Activated naive CD8-positive, alpha-beta T cell treated with anti-CD3 and anti-CD28 coated beads, Interleukin-2, amount 50 U/mL, for 16 hours (primary cell): ENCODE measurements at places on chromosomes 2 and 18.

- no peak for DNase-seq
Measured at GRCh38 chr2:165294912-165295311, 55.7 kb downstream of the SCN2A start.

- no peak for DNase-seq
Measured at GRCh38 chr18:66271962-66272361, 331.9 kb downstream of the CDH19 start.

DNA sequence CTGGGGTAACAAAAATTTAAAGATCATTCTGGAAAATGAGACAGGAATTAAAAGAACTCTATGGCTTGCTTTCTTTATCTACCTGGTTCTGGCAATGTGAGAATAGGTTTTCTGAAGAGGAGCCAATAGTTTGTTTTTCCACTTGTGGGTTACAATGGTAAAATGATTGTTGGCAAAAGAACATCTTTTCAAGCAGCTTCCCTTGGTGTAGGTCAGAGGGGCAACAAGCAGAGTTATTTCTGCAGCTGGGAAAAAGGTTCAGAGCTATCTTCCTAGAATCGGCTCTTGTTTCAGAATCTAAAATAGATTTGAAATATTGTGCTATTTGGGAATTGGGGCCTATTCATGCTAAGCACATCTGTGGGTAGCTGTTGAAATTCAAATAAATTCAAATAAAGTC is 11.5 kb upstream of the TSPYL6 start:
- no peak for DNase-seq

DNA sequence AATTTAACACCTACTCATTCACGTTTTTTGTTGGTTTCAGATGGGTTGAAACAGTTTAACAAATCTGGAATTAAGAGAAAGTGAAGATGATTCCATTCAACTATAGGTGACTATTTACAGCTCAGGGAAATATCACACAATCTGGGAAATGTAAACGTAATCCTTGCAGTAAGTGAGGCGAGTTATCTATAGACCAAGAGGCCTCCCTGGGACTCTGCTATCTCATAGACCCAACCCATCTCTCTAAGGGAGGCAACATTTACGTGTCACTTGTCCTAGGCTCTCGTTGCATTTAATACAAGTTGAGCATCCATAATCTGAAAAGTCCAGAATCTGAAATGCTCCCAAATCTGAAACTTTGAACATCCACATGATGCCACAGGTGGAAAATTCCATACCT is 2.0 kb upstream of the MOB4 start:
- DNase-seq, result no peak

DNA sequence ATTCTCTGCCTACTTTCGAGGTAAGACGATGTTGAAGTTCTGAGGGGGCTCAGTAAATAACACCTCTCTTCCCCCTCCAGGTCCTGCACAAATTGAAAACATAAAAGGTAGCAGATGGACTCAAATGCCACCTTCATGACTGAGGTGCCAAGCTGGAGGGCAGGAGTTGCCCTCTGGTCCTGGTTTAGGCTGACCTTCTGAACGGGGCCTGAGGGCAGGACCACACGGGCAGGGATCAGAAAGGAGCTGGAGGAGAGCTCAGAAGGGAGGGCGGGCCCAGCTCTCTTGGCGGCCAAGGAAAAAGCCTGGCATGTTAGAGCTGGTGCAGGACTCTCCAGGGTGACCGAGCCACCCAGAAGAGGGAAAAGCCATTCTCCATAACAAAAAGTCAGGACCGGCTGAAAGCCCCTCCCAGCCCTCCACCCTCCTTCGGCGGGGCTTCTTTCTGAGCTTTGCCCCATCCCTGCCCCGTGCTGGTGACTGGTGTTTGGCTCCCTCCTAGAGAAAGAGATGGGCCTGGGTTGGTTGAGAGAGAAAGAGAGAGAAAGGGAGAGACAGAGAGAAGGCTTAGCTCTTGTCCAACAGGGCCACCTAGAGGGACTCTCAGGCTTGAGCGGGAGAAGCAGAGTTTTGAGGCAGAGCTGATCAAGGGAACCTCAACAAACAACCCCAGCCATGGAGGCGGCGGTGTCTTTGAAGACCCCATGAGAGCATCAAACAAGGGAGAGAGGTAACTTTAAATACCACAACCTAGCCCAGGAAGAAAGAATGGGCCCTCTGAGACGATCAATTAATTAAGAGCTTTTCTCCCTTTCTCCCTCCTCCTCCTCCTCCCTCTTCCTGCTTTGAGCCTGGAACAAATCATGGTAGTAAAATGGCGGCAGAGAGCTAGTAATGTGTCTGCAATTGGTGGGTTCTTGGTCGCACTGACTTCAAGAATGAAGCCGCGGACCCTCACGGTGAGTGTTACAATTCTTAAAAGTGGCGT is 50.8 kb downstream of the WIPF1 start:
- DNase-seq, result no peak

DNA sequence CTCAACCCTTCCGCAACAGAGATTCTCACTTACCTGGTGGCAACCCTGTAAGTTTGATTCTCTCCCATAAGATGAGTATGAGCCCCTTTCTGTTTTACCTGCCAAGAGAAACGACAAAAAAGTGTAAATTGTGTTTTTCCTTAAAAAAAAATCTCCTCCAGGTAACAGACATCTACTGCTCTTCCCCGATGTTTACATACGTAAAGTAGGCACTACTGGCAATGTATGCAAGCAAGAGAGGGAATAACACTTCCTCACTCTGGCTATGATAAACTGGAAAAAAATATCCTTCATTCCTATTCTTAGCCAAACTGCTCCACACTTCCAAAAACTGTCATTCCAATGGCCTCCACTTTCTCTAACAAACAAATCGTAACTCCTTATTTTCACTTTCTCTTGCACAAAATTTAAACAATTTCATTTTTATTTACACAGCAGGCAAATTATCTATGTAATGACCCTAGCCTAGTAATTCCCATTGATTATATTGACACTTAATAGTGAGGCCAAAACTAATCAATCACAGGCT is 184.5 kb downstream of the TCF4 start:
- no peak for DNase-seq

DNA sequence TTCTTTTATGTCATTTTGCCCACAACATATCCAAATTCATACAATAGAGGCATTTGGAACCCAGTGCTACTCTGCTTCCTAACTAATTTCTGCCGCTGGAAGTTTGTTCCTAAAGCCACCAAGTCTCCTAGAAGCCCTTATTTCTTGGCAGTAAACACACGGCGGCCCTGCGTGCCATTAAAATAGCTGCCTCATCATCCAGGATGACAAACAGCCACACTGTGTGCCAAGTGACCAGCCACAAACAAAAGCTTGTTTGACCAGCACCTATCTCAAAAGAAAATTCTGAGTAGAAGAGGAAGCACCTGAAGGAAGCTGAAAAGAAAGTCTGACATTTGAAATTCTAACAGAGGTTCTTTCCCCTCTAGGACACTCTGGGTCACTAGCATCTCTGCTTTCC is 64.2 kb downstream of the BCL11A start:
- no peak for DNase-seq

- no peak for DNase-seq
Measured at GRCh38 chr2:31893094-31893493, 117.7 kb downstream of the MEMO1 start.

GRCh38 chr18:70386582-70386981 is 97.7 kb downstream of the SOCS6 start:
- DNase-seq, result no peak

DNA sequence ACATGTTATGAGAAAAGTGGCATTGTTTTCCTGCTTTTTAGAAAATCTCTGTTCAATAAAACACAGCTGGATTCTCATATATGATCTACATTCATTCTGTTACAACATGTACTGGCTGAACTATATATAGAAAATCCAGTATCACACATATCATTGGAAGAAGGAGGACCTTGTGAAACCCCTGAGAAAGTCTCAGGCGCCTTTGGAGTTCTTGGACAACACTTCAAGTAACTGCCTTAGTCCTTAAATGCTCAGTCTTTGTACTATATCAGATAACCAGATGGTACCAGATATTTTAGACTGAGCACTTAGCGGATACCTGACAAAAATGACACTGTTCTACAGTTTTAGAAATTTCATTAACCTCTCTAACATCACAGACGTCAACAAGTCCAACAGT is 72.2 kb downstream of the ACVR1 start:
- no peak for DNase-seq

- no peak for DNase-seq
Measured at GRCh38 chr18:245282-245847, 22.5 kb downstream of the THOC1 start.

GRCh38 chr2:45773909-45774308 is 122.4 kb downstream of the PRKCE start:
- DNase-seq, result no peak

GRCh38 chr2:85066006-85066740 is 67.0 kb upstream of the TCF7L1 start:
- no peak for DNase-seq

DNA sequence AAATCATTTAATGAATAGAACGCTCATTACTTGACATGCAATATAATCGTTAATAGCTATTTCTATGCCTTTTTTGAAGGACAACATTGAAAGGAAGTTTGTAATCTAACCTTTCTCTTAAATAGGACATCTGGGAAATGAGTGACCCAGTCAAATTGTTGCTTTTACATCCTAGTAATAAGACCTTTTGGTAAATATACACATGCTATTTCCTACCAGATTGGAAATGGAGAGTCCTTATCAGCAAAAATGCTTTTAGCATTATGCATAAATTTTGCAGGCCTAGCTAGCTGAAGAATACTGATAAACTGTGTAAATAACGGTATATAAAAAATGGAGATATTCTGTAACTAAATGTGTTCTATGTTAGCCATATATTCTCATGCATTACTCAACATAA is 567.3 kb upstream of the DSEL start:
- DNase-seq, result no peak

DNA sequence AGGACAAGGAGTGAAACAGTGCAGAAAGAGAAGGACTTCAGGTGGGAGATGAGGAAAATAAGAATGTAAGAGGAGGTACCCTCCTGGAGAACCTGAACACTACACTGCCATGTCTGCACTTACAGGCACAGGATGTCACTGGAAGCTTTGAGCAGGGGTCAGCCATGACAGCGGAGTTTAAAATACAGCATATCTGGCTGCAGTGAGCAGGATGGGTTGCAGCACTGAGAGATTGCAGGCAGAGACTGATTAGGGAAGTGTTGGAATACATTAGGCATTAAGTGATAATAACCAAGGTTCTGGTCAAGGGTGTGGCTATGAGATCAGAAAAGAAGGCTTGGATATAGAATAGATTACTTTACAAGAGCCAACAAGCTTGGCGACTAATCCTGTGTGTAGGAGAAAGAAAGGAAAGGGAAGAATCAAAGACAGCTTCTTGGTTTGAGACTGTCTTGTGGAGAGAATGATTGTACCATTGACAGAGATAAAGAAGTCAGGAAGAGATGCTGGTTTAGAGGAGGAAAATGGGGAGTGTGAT is 171.1 kb upstream of the RBMS1 start:
- no peak for DNase-seq

- no peak for DNase-seq
Measured at GRCh38 chr18:39752351-39752750, 2186.8 kb upstream of the CELF4 start.

DNA sequence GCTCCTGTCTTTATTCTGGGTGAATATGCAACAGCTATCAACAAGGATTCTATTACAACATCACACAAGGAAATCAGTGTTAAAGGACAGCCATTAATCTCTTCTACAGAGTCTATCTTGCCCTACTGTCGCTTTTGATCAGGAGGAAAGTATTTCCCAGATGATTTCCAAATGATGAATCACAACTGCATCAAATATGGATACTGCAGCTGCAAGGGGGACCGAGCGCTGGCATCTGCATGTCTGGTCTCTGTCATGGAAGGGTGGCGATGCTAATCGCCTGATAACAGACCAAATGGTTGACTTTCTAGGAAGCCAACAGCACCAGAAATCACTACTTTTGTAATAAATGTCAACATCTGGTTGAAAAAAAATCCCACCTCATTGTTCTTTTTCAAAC is 21.2 kb upstream of the OR6B3 start:
- DNase-seq, result no peak

DNA sequence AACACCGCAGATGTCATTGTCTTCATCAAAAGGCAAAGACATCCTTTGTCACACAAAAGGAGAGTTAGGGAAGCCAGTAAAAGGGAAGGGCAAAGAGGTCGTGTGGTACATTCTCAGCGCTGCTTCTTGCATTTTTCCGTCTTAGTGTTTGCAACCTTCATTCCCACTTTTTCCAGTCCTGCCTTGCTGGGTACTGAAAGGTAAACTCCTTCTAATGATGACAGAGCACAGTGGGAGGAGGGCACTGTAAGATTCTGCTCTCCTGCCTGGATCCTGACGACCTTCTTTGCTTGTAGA is 424.3 kb upstream of the MEX3C start:
- DNase-seq, result no peak

DNA sequence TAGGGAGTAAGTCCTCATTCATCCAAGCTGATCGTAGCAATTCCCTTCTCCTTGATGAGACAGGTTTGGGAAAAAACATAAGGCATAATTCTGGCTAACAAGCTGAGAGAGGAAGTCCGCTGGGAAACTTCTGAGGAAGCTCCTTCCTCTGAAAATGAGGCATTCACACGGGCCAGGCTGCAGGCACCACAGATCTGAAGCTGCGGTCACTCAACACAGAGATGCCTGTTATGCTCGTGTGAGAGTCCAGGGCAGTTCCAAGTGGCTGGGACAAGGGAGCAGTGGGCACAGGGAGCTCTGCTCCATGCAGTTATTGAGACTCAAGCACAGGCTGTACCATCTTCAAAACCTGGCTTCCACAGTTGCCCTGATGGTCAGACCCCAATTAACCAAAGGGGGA is 200.9 kb upstream of the ID2 start:
- no peak for DNase-seq

DNA sequence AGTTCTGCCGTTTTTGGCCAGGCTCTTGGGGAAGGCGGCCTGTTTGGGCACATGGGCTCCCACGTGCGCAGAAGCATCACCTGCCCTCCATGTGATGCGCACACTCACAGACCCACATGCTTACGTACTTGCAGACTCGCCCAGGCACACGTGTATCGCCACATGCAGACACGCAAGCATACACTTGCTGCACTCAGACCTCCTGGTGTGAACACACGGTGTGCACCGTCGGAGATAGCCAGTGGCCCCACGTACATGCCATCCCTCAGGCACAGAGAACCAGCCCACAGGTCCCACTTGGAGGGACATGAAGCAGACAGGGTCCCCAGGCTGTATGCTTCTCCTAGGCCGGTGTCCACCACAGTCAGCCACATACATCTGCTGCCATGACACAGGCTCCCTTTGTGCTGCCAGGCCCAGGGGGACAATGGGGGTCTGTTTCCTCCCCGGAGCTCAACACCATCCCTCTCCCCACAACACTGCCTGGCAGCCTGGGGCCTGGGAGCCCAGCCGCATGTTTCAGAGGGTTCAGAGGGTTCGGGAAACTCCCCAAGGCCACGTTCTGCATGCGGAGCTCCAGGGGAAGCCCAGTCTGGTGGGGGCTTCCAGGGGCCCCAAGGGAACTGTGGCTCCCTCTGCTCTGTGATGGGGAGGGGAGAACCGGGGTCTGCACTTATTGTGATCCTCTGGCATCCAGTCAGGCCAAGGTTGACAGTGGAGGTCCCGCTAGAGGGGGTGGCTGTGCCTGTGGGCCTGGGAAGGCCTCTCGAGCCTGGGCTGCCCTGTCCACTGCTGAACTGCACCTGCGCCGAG is 208.1 kb upstream of the HAAO start:
- no peak for DNase-seq
